Glutamatergic neuron (in vitro differentiated cells): ENCODE measurements at places on chromosomes 5 and 9. TPM values are rescaled to one million over a fixed set of nuclear protein-coding genes. Genes with fewer than 3 reads are reported as not detected.

The EMB gene
- 19.7 TPM for total RNA-seq

The SLC45A2 gene
- total RNA-seq = 0.76 TPM

The C1QTNF2 gene
- total RNA-seq = 1.0 TPM

The UBTD2 gene
- total RNA-seq = 68.1 TPM

The DRD1 gene
- not detected for total RNA-seq

The GPR150 gene
- not detected for total RNA-seq

The SLC46A2 gene
- total RNA-seq = not detected

The HAVCR1 gene
- not detected for total RNA-seq

The PTPN3 gene
- total RNA-seq = 1.6 TPM

The TMEM232 gene
- 5.3 TPM for total RNA-seq

The REEP2 gene
- 232 TPM for total RNA-seq

The NMUR2 gene
- total RNA-seq = not detected

The PCDHGA6 gene
- total RNA-seq = 6.3 TPM

The KCTD16 gene
- total RNA-seq = 16.9 TPM

The PCDHGB4 gene
- 40.8 TPM for total RNA-seq

The DPM2 gene
- total RNA-seq = 35.3 TPM

The NR6A1 gene
- 51.0 TPM for total RNA-seq

The PRLR gene
- not detected for total RNA-seq

The CDH6 gene
- 178 TPM for total RNA-seq

The CRHBP gene
- not detected for total RNA-seq

The EDIL3 gene
- total RNA-seq = 220 TPM

The SYK gene
- 10.7 TPM for total RNA-seq

The UNC13B gene
- 90.7 TPM for total RNA-seq

The SPINK14 gene
- total RNA-seq = not detected

The CDH9 gene
- total RNA-seq = 3.6 TPM

The SGCD gene
- 0.20 TPM for total RNA-seq

The SLIT3 gene
- 11.5 TPM for total RNA-seq

The SIT1 gene
- 3.4 TPM for total RNA-seq

The NTNG2 gene
- total RNA-seq = 43.7 TPM

The TMOD1 gene
- total RNA-seq = 0.64 TPM

The DOCK2 gene
- 0.66 TPM for total RNA-seq

The CCDC183 gene
- 20.0 TPM for total RNA-seq

The PRUNE2 gene
- total RNA-seq = 63.8 TPM

The SLC36A3 gene
- total RNA-seq = not detected
